ENCODE measurements at places on chromosomes 4 and X. TPM values are rescaled to one million over a fixed set of nuclear protein-coding genes. Genes with fewer than 3 reads are reported as not detected.

TMPRSS11D gene
- not detected for total RNA-seq

SETD7 gene
- total RNA-seq, result 34.9 TPM

ARHGAP36 gene
- not detected for total RNA-seq

DRP2 gene
- 2.1 TPM for total RNA-seq

HTN3 gene
- total RNA-seq, result not detected

PHOX2B gene
- total RNA-seq, result not detected

GABRQ gene
- total RNA-seq, result 0.26 TPM

ABLIM2 gene
- total RNA-seq, result 8.5 TPM

SPIN2A gene
- 1.4 TPM for total RNA-seq

ATOH1 gene
- not detected for total RNA-seq

HSFX1 gene
- 2.5 TPM for total RNA-seq

GPR119 gene
- not detected for total RNA-seq

NUP62CL gene
- 2.7 TPM for total RNA-seq

GPC4 gene
- 8.0 TPM for total RNA-seq

SUPT20HL1 gene
- 0.78 TPM for total RNA-seq

SGMS2 gene
- total RNA-seq, result 17.3 TPM

HSD17B10 gene
- total RNA-seq, result 92.0 TPM

NDP gene
- 0.78 TPM for total RNA-seq

CAMK2D gene
- 40.2 TPM for total RNA-seq

IL13RA1 gene
- 56.0 TPM for total RNA-seq

SPANXD gene
- not detected for total RNA-seq

HTRA3 gene
- total RNA-seq, result 17.5 TPM

XPNPEP2 gene
- 6.0 TPM for total RNA-seq

Measured in ureter (tissue), 1 donor.